ENCODE measurements at places on chromosomes 6 and 20.

GRCh38 chr6:135675026-135675425 is 176.5 kb upstream of the PDE7B start:
- DNase-seq = no peak

DNA sequence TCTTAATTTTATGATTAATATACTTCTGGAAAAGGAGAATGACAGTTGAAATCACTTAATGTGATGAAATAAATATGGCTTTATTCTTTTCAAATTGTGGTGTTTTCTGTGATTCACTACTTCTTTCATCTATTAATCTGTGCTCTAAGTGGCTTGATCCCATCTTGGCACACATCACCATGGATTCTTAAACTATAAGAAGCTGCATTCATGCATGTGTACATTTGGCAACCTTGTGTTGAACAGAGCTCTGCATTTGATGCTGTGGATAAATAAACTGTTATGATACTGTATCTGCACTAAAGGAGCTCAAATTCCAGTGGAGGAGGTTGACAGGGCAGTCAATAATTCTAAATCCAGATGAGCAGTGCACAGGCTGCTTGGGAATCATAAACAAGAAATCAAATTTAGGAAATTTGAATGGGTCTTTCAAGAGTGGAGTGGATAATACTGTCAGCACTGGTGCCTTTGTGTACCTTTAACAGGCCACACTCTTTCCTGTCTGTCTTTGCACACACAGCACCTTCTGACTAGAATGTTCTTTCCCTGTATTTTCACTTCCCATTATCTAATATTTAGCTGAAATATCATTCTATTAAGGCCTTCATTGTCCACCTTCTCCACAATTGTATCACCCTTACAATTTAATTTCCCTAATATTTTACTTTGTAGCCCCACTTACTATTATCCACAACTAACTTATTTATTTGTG is 252.9 kb downstream of the GRM1 start:
- no peak for DNase-seq

GRCh38 chr20:20780127-20780824 is 67.8 kb upstream of the RALGAPA2 start:
- no peak for DNase-seq

DNA sequence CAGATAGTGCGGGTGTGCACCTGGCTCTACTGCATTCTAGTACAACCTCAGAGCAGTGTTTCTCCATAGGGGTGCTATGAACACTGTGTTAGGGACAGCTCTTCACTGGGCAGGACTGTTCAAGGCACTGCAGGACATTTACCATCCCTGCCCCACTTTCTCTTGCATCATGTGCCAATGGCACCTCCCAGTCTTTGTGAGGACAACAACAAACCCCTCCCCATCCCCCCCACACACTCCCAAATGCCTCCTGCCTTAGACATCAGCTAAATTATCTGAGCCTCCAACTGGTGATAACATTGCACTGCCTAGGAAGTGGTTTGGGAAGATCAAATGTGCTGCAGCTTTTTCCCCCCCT is 98.9 kb downstream of the FYN start:
- no peak for DNase-seq

GRCh38 chr6:132675749-132676148 is 16.8 kb upstream of the TAAR1 start:
- DNase-seq = no peak

GRCh38 chr6:149078211-149078782 is 239.2 kb upstream of the TAB2 start:
- DNase-seq = no peak

DNA sequence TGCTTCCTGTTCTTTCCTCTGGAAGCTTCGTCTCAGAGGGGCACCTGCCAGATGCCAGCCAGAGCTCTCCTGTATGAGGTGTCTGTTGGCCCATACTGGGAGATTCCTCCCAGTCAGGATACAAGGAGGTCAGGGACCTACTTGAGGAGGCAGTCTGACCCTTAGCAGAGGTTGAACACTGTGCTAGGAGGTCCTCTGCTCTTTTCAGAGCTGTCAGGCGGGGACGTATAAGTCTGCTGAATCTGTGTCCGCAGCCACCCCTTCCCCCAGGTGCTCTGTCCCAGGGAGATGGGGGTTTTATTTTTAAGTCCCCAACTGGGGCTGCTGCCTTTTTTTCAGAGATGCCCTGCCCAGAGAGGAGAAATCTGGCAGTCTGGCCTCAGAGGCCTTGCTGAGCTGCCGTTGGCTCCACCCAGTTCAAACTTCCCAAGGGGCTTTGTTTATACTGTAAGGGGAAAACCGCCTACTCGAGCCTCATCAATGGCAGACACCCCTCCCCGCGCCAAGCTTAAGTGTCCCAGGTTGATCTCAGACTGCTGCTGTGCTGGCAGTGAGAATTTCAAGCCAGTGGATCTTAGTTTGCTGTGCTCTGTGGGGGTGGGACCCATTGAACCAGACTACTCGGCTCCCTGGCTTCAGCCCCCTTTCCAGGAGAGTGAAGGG is 326.7 kb downstream of the BCKDHB start:
- no peak for DNase-seq

DNA sequence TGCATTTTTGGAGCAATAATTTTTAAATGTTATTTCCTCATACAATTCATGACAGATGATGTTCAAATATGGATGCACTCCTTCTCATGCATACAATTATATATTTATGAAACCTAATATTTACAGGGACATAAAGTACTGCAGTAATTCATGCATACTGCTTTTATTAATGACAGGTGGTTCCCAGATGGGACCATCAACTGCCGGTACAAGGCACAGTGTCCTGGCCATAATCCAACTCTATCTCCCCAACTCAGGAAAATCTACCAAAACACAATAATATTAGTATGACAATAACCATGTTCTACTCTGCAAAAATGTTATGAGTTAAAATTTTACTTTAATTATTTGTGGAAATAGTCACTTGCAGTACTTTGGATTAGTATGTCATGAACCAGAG is 77.8 kb downstream of the VIP start:
- no peak for DNase-seq

DNA sequence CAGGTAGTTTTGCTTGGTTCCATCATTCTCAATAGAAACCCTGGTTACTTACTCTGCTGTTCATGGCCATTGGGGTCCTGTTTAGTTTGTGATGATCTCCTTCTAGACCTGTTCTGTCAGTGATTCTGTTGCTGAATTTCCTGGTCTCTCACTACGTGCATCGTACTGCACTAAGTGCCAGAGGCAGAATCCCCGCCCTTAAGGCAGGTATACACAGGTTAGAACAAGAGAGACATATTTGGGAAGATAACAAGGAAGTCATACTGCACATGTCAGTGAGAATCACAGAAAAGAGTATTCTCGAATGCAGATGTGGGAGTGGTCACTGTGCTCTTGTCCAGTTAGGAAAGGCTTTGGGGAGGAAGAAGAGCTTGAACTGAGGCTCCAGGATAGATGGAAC is 148.1 kb upstream of the MYLIP start:
- no peak for DNase-seq

- no peak for DNase-seq
Observed at GRCh38 chr20:10716855-10717254, 43.1 kb upstream of the JAG1 start.

DNA sequence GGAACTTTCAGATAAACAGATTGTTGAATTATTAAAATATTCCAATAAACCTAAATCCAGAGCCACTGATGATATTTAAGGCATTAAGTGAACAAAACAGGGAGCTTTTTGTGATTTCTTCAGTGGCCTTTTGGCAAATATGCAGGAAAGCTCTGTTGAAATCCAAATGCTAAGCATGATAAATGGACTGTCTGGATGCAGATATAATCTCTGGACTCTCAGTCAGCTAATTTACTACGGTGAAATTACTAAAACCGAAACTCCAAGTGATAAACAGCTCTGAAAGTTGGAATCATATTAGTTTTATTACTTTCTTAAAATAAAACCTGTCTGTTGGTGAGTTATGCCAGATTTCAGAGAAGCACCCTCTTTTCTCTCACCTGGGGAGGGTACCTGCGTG is 120.3 kb downstream of the IMPG1 start:
- no peak for DNase-seq

GRCh38 chr6:7163661-7164071 is 55.9 kb downstream of the RREB1 start:
- no peak for DNase-seq

GRCh38 chr20:49185071-49185761 is 2.9 kb downstream of the STAU1 start:
- DNase-seq = no peak

- no peak for DNase-seq
Observed at GRCh38 chr20:62518911-62519310, 43.1 kb upstream of the GATA5 start.

All from right renal pelvis (tissue), 4 donors.